ENCODE measurements at places on chromosomes 13 and 19.
A peak's percentile ranks its signal among the peaks of the same experiment; 100 is the strongest.

DNA sequence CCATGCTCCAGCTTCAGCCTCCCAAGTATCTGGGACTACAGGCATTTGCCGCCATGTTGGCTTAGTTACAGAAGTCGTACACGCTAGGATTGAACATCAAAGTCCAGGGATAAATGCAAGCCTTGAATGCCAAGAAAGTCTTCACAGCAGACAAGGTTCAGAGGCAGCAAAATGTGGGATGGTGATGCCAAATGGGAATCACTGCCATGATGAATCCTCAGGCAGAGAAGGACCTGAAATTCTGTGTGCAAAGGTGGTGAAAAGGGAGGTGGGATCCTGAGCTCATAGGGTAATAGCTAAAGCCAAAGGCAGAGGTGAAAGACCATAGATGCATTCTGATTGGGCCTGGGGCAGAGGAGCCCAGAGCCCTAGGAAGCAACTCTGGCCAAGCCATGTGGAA lies 79.3 kb upstream of the STK24 start:
- DNase-seq: no peak

GRCh38 chr13:75372517-75372916 lies 109.5 kb downstream of the TBC1D4 start:
- DNase-seq: peak; percentile 62

GRCh38 chr13:23771552-23771951 lies 117.6 kb downstream of the MIPEP start:
- DNase-seq: no peak

DNA sequence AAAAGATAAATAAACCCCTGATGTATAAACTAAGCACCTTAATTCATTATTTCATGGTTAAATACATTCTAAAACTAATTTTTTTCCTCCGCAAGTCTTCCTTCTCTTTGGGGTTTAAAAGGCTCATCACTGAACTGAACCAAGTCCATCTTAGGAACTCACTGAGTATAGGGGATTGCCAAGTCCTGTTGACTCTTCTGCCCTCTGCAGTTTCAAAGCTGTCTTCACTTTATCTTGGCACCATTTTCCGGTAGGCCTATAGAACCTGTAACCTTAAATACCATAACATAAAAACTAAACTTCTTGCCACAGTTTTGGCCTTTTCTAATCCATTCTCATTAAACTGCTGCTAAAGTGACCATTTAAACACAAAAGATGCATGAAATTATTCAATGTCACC lies 66.5 kb upstream of the USPL1 start:
- peak; percentile 21 for DNase-seq

- no peak for DNase-seq
Observed at GRCh38 chr13:24500977-24501376, 11.6 kb downstream of the PARP4 start.

- DNase-seq: no peak
Observed at GRCh38 chr19:9306443-9306842, 3.2 kb downstream of the ZNF699 start.

GRCh38 chr13:21243045-21243897 lies 66.8 kb downstream of the MRPL57 start:
- DNase-seq: no peak

GRCh38 chr13:32616883-32617511 lies 30.7 kb downstream of the PDS5B start:
- no peak for DNase-seq

DNA sequence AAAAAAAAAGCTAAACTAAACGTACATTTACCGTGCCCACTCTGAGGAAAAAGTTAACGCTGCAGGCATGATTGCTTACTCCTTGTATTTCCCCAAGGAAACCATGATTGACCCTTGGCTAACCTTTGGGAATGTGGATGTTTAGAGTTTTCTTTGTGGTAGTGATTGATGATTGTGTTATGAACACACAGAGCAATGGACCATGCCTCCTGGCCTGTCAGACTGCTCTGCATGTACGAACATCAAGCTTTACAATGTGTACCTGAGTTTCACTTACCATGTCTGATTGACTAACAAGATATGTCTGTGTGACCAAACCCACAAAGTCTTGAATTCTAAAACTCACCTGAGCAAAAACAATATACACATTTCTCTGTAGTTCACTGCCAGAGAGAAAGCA lies 35.1 kb downstream of the MYCBP2 start:
- DNase-seq: no peak

- DNase-seq: no peak
Observed at GRCh38 chr19:57559008-57559403, 657 bp downstream of the ZNF550 start.

DNA sequence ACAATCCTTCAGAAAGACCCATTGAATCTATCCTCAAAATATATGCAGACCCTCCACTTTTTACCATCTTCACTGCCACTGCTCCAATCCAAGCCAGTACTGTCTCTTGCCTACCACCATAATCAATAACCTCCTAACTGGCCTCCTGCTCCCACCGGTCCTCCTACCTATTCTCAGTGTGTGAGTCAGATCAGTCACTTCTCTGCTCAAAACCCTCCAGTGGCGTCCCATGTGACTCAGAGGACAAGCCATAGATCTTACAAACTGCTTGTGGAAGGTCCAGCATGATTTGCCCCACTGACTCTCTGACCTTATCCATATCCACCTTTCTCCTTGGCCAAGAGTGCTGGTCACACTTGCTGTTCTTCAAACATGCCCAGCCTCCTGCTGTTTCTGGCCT lies 23.4 kb upstream of the MBNL2 start:
- DNase-seq: no peak

DNA sequence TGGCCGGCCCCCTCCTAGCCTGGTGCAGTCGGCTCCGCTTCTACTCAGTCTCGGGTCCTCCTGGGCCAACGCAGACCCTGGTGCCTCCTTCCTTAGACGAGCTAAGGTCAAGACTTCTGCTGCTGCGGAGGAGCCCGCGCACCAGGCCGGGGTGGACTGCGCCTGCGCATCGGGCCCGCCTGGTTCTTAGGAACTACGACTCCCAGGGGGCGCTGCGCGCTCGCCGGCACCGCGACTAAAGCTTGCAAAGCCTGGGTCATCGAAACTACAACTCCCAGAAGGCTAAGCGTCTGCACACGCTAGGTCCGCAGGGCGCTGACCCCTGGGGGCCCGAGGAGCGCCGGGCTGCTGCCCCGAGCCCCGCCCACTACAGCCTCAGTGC lies at the start of gene ZNF835:
Gene ZNF835, minus strand, starts transcription at position 145 of the 382 bp plus-strand sequence. CDS start 6,559 bp downstream, outside the sequence.
- peak; percentile 82 for DNase-seq

DNA sequence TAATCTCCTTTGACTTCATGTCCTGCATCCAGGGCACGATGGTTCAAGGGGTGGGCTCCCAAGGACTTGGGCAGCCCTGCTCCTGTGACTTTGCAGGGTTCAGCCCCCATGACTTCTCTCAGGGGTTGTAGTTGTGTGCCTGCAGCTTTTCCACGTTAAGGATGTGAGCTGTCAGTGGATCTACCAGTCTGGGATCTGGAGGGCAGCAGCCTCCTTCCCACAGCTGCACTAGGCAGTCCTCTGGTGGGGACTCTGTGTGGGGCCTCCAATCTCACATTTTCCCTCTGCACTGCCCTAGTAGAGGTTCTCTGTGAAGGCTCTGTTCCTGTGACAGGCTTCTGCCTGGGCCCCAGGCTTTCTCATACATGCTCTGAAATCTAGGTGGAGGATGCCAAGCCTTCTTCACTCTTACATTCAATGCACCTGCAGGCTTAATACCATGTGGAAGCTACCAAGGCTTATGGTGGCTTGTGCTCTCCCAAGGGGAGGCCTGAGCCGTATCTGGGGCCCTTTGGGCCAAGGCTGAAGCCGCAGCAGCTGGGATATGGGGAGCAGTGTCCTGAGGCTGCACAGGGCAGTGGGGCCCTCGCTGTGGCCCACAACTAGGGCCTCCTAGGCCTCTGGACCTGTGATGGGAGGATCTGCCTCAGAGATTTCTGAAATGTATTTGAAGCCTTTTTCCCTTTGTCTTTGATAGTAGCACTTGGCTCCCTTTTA lies 39.3 kb upstream of the ERICH6B start:
- DNase-seq: no peak

DNA sequence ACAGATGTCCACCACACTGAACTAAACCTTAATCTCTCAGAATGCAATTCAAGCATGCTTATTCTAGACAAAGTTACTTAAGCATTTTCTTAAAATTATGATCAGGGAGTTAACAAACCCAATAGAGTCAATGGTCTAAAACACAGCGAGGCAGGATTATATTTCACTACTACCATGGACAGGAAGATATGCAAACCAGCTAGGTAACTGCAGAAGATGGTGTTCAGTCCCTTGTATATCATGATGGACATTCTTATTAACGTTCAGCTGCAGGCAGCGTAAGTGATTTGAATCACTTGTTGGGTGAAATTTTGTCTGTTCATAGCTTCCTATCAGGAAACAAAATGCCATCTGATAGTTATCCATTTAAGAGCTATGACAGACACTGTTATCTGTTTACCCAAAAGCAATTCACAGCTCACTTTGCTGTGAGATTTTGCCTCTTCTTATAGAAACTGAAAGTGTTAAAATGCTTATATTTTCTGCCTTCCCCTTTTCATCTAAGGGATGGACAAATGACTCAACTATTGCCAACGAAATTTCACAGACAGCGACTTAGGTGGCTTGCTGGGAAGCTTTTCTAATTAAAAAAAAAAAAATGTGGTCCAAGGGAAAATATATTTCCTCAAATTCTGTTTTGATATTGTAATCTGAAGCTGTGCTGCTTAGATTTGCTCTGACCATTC lies 591.9 kb downstream of the DACH1 start:
- DNase-seq: no peak

DNA sequence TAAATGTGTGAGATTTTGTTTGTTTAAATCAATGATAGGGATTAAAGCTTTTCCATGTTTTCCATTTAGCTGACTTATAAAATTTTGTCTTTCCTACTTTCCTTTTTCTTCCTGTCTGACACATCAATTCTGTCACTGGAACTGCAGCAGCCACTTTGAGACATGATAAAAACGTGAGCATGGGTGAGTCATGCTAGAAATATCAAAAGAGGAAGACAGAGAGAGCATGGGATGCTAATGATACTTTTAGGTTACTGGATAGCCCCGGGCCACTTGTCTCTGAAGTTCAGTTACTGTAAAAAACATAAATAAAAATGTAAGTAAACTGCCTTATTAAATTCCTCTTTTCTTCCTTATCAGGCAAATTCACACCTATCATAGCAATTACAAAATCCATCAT lies 1332.0 kb upstream of the PCDH20 start:
- DNase-seq: no peak
